Activated CD4-positive, alpha-beta T cell treated with anti-CD3 and anti-CD28 coated beads, Interleukin-2, amount 10 ng/mL, durations not matched to agents 24 days and 14 days (primary cell): ENCODE measurements at places on chromosomes 16 and 17.

DNA sequence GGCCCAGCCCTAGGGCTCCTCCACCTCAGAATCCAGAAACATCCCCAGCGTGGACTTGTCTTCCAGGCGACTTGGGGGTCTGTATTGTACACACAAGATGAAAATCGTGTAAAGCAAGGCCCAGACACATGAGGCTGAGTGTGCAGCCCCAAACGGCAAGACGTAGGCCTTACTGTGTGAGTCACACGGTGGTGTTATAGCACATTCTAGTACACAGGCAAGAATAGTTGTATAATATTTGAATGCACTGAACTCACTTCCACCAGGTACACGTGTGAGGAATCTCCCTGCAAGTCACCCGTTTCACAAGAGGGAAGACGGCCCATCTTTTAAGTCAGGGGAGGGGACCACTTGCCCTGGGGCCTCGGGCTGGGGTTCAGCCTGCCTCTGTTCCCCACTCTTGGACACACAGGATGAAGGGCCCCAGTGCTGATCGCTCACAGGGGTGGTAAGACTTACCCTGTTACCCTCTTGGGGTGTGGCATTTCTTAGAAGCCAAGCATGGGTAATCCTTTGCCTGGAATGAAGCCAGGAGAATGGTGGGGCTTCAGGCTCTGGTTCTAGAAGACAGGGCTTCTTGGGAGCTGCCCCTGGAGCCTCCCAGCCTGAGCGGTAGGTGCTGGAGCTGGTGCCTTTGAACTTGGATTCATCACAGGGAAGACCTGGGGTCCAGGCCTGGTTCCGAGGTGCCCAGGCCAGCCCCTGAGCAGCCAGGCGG lies 71.3 kb downstream of the SREBF1 start:
- no peak for DNase-seq

GRCh38 chr16:77840673-77841501 lies 52.5 kb downstream of the VAT1L start:
- DNase-seq: no peak

DNA sequence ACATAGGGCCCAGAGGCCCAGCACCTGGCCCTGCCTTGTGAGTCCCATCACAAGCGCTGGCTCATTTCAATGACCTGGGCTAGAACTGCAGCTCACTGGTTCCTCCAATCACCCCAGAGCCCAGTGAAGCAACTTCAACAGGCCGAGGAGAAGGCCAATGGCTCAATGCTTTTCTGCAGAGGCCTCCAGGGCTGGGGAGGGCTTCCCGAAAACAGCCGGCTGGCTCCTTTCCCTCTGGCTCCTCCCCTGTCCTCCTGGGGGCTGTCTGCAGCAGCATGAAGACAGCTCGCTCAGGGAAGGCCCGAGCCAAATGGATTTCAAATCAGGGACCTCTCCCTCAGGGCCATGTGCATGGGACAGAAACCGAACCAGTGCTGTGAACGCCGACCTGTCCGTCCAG lies 121.6 kb downstream of the ZNF423 start:
- no peak for DNase-seq

- no peak for DNase-seq
Measured at GRCh38 chr17:56847106-56847505, 13.2 kb downstream of the DGKE start.

DNA sequence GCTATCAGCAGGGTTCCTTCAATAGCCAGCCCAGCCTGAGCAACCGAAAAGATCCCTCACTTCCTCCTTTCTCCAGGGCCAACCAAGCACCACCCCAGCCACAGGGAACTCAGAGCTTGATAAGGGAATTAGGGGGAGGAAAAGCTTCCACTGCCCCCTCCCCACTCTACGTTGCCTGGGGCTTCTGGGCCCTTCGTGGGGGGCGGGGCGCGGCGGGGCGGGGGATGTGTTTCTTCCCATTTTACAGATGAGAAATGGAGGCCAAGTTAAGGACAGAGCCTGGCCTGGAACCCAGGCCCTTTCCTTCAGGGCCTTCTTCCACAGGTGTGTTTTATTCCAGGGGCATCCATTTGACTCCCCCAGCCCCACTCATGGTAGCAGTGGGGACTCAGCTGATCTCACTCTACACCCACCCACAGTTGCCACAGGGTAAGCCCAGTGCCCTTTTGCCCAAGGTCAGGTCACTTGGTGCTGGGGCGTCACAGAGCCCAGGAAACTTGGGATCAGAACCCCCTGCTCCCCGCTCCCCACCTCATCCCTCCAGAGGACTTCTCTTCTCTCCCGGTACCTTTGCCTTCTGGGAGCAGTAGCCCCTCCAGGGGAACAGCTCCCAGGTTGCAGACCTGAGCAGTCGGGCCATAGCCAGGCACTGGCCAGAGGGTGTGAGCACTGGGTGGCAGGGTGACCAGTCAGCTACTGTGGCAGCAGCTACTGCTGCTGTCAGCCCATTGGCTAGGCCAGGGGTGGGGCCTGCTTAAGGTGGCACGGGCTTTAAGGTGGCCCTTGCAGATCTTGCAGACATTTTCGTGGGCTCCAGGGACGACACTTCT lies at the start of gene LDHD:
Gene LDHD, minus strand, starts transcription at position 700 of the 830 bp plus-strand sequence. Its CDS starts 60 bp downstream, at position 640.
- DNase-seq: peak; percentile 71

GRCh38 chr16:2910441-2910969 lies 1.2 kb upstream of the FLYWCH1 start:
- DNase-seq: no peak
